ENCODE measurements at places on chromosomes 12 and 14.

GRCh38 chr12:69684466-69684865 is 14.6 kb downstream of the BEST3 start:
- no peak for DNase-seq

DNA sequence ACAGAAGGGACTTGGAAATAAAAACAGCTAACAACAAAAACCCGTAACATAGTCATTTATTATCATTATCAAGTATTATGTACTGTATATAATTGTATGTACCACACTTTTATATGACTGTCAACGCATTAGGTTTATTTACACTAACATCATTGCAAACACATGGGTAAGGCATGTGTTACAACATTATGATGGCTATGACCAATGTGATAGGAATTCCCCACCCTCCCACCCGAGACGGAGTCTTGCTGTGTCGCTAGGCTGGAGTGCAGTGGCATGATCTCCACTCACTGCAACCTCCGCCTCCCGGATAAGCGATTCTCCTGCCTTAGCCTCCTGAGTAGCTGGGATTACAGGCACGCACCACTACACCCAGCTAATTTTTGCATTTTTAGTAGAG is 82.6 kb downstream of the ERC1 start:
- DNase-seq: no peak

DNA sequence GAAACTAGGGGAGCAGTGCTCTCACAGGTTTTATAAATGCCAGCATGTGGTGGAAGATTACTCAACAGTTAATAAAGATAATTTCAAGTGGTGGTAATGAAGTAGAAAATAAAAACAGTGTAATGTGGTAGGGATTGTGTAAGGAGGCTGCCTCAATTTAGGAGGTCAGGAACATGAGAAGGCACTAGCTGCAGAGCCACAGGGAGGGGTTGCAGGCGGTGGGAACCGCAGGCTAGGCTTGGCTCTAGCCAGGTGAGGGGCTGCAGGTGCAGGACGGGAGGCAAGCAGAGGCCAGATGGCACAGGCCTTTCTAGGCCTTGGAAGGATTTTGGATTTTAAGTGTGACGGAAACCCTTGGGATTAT is 768 bp downstream of the METTL25 start:
- no peak for DNase-seq

- DNase-seq: no peak
Observed at GRCh38 chr12:49413010-49413409, 45.7 kb downstream of the SPATS2 start.

DNA sequence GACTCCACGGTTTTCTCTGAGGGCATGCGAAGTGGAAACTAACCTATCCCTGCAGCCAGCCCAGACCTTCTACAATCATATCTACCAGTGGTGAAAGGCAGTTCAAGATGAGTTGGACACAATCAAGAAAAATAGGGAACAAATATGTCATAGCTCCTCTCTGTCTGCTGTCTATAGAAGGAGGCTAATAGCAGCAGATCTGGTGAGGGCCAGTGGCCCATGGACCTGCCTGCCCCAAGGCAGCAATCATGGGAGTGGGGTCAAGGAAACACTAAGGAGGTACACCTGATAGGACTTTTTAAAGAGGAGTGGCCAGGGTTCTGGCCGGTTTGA is 149.5 kb downstream of the PRKCH start:
- DNase-seq: no peak

GRCh38 chr12:26499979-26500640 is 304.7 kb downstream of the SSPN start:
- DNase-seq: no peak

DNA sequence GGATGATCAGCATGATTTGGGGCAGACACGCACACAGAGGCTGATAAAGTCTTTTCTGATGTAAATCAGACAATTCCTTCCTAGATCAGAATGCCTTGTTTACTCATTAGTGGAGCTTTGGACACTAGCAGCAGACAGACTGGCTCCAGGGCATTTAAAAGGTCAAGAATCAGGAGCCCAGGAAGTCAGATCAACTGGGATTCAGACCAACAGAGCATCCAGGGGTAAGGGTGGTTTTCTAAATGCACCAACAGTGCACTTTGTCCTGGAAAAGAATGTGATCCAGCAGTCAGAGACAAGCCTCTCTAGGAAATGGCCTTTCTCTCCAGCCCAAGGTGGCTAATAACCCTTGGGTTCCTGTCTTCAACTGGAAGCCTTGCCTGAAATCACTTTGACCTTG is 405.3 kb downstream of the MED13L start:
- no peak for DNase-seq

DNA sequence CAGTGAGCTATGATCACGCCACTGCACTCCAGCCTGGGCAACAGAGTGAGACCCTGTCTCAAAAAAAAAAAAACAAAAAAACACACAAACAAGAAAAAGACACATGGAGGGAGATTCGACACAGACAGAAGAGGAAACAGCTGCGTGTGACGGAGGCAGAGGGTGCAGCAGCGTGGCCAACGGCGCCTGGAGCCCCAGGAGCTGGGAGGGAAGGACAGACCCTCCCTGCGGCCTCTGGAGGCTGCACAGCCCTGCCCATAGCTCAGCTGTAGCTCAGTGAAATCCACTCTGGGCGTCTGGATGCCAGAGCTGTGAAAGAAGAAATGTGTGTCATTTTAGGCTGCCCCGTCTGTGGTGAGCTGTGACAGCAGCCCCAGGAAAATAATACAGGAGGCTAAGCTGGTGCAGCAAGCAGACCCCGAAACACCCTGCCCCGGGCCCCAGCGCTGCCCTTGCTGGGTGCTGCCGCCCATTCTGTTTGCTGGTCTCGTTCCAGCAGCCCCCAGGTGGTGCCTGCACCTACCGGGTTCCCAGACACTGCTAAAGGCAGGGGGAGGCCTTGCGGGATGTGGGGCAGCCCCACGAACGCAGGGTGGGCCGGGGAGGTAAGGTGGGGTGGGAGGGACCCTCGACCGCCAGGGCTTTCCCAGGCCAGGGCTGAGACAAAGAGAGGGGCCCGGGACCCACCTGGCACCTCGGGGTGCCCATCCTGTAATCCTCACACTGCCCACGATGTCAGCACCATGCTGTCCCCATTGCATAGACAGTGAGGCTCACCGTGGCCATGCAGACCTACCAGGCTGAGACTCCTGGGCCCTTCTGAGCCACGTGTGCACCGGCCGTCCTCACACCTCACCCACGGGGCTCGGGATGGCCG is 21.2 kb downstream of the GALNT9 start:
- no peak for DNase-seq

GRCh38 chr14:98576463-98576862 is 695.5 kb downstream of the BCL11B start:
- no peak for DNase-seq

DNA sequence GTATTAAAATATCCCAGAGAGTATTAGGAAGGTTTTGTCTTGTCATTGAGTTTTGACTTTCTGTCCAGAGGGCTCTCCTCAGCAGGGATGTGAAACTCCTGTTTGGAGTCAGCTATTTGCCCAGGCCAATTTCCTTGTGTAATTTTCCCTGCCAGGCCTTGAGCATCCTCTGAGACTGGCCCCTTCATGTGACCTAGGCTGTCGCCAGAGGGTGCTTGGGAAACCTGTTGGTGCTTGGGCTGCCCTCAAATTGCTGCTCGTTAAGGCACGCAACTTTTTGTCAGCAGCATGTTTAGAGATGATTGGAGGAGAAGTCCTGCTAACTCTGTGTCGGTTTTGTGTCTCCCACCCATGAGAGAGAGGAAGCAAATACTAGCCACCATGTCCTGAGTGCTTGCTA is 39.1 kb downstream of the IQSEC3 start:
- no peak for DNase-seq

DNA sequence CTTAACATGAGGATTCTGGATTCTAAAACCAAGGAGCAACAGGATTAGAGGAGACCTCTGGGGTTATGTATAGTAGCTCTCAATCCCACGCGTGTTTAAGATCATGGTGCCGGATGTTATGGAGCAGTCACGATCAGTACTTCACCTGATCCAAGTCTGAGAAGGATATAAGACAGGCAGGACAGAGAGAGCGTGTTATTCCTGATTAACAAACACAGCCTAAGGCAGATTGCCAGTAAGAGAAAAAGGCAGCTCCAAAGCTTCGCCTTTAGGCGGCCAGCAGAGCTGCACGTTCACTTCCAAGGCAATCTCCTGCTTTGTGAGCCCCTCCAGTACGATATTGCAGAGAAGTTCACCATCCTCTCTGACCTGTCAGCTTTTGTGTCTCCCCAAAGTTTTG is 5.5 kb downstream of the SETD3 start:
- no peak for DNase-seq

- DNase-seq: no peak
Observed at GRCh38 chr12:94925729-94926128, 77.8 kb downstream of the NDUFA12 start.

DNA sequence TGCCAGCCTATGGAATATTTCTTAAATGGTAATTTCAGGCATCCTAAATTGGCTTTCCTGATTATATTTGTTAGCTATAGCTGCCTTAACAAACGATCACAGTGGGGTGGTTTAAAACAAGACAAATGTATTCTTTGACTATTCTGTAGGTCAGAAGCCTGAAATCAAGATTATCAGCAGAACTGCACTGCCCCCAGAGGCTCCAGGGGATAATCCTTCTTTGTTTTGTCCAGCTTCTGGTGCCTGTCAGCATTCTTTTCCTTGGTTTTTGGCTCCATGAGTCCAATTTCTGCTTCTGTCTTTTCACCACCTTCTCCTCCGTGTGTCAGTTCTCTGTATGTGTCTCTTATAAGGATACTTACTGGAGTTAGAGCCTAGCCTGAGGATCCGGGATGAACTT is 1282.2 kb upstream of the USP15 start:
- no peak for DNase-seq

DNA sequence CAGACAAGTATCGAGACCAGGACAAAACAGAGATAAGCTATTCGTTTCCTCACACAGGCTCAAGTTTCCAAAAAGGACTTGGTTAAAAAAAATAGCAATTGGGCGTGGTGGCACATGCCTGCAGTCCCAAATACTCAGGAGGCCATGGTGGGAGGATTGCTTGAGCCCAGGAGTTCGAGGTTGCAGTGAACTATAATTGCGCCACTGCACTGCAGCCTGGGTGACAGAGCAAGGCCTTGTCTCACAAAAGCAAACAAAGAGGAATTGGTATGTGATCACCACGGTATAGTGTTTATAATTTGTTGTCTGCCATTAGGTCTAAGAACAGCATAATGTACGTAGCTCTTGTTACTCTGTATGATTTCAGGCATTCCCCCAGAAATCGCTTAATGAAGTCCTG is 175.3 kb downstream of the DERA start:
- DNase-seq: no peak

Measured in SW 1271 (cell line).